ENCODE measurements at places on chromosomes 6 and 20. TPM values are rescaled to one million over a fixed set of nuclear protein-coding genes. Genes with fewer than 3 reads are reported as not detected.

DNA sequence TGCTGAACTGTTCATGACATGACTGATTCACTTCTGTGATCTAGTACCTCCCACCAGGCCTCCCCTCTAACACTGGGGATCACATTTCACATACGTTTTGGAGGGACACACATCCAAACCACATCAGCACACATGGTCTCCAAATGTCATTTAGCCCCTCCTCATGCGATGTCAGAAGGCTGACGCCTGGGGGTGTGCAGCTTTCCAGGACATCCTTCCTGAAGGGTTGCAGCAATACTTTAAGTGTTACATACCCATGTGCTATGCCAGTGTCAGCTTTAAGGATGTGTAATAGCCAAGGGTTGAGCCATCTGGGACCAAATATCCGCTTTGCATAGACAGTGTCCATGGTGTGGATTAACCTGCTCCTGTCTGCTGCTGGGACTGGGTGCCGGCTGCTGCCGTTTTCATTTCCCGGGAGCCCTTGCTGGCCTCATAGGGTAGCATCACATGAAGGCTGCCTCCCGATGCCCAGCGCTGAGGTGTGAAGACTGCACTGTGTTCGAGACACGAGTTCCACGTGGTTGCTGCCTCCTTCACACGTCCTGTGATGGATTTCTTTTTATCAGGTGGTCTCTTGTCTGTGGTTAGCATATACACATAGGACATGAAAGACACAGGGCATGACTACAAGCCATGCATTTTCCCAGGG lies 219.0 kb downstream of the THBS2 start:
- DNase-seq, result no peak

GRCh38 chr6:169647637-169648036 lies 54.2 kb downstream of the WDR27 start:
- DNase-seq, result no peak

- peak; percentile 32 for DNase-seq
Measured at GRCh38 chr20:45842169-45842812, 8.7 kb downstream of the SNX21 start.

- DNase-seq, result no peak
Measured at GRCh38 chr6:111414373-111414772, 68.6 kb downstream of the REV3L start.

GRCh38 chr20:5923493-5923892 lies 26.8 kb downstream of the TRMT6 start:
- DNase-seq, result no peak

DNA sequence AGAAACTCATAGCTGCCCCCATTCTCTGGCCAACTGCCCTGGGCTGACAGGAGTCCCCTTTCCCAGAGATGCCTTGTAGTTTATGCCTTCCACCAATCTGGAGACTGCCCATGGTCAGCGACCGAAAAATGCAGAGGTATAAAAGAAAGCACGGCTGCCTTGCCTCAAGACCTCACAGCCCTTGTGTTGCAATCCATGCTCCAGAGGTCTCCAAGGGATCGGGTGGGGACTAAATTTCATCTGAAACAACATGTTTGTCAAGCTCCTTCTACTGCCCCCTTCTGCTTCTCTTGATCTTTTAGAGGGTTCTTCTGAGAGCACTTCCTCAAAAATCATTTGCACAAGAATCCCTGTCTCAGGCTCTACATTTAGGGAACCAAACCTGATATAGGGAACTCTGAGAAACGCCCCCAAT lies 128.8 kb downstream of the PLCB1 start:
- DNase-seq, result no peak

DNA sequence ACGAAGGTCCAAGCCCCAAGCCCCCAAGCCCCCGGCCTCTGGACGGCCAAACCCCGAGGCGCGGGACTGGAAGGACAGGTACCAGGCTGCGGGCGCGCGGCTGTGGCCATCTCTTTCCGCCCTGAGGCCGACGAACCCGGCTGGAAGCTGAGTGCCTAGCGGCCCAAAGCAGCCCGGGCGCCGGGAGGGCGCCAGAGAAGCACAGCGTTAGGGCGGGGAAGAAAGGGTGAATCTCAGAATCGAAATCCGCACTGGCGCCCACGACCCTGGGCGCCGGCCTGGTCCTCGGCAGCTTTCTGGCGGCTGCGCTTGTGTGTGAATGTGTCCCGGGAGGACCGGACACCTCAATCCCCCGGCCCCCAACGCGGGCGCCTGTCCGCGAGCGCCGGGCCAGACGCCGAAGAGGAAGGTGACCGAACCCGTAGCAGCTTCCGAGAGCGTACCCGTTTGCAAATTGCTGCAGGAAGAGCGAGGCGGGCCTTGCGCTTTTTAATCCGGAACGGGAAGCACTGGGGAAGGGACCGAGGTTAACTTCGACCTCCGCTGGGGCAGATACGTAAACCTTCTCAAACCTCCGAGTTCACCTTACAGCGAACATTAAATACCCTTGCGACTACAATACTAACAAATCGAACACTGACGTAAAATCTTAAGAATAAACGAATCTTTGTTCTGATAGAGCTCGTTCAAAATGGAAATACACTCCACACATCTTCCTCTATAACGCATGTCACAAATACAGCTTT lies 2.9 kb downstream of the NRN1 start:
- no peak for DNase-seq

DNA sequence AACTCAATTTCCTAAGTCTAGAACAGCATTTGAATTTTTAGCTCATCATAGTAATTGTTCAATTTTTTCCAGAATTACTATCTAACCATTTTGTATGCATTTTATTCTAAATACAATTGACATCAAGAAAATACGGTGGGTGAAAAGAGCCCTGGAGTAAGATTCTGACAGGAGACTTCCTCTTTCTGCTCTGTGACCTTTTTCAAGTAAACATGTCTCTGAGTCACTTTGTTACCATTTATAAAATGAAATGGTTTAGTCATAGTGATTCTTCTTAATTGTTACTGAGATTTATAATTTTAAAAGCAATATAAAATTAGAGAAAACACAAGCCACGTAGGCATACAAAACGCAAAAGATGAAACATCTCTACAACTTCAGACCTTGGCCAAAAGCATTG lies 80.2 kb downstream of the PLCB1 start:
- no peak for DNase-seq

GRCh38 chr6:125300992-125301434 lies 754 bp downstream of the HDDC2 start:
- DNase-seq, result no peak

- DNase-seq, result peak; percentile 40
Measured at GRCh38 chr6:138560130-138560860, 61.0 kb upstream of the NHSL1 start.

GRCh38 chr6:120966321-120966720 lies 368.0 kb downstream of the TBC1D32 start:
- DNase-seq, result no peak

DNA sequence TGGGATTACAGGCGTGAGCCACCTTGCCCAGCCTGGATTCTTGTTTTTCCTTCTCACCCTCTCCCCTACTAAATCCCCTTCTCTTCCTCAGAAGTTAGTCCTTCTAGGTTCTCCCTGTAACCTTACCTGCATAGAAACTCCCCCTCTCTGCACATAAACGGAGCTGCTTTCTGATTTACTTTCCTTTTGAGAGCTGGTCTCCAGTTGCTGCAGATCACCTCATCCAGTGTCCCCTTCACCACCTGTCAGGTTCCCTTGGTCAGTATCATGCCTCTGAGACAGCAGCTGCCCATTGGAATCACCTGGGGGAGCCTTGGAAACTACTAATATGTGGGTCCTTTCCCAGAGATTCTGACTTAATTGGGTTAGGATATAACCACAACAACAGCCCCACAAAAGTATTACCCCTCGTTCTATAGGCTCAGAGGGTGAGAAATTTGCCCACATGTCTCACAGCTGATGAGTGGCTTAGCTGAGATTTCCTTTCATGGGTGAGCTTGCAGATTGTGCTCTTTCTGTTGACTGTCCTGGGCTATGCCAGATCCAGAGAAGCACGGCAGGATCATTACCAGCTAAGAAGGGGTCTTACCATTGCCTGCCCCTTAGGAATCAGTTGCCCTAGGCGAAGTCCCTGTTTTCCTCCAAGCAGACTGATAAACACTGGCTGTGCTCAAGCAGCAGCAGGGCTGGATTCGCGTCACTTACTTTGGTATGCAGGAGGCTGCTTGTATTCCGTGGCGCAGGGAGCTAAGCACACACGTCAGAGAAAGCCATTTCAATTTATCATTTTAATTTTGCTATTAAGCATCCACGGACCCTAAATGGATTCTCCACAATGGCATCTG lies 51.3 kb downstream of the AKAP12 start:
- peak; percentile 51 for DNase-seq

DNA sequence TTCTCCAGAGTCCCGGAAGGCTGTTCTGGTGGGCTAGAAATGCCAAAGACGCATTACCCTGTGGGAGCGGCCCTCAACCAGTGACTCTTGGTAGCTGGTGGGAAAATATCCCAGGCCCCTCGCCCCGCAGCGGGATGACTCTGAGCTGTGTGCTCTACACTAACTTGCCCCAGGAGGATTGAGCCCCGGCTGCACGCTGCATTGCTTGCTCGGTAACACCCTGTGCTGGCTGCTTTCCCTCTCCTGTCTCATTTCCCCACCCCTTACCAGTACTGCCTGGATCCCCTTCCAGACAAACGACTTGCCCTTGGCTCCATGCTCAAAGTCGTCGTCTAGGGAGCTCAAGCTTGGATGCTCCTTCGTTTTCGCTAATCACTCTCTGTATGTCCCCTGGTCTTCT lies 411.8 kb upstream of the SULF2 start:
- DNase-seq, result no peak

DNA sequence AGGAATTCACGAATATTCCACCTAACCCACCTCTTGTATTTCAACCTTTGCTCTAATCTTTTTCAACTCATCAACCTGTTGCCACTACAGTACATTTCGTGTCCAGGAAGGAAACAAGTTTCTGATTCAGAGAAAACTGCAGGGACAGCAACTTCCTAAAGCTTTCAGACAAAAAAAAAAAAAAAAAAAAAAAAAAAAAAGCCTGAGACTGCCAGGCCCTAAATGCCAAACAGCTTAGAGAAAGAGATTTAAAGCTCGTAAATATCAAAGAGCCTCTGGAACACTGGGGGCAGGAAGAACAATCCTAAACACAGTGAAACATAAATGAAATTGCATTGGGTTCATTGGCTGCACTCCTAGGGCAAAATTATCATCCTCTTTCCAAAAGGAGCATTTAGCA lies 411.2 kb upstream of the SPTLC3 start:
- DNase-seq, result no peak

DNA sequence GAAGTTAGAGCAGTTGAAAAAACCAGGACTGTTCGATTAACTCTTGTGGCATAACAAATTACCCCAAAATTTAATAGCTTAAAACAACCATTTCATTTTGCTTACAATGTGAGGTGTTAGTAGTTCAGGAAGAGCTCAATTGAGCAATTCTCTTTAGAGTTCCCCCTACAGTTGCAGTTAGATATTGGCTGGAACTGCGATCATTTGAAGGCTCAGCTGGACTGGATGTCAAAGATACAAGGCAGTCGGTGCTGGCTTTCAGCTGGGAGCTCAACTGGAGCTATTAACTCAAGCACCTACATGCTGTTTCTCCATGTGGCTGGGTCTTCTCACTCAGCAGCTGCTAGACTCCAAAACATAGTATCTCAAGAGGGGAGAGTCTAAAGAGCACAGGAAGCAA lies 96.0 kb upstream of the LOC128125822 start:
- DNase-seq, result no peak

- DNase-seq, result no peak
Measured at GRCh38 chr6:130852844-130853554, 25.8 kb downstream of the SMLR1 start.

GRCh38 chr20:24617757-24618450 lies 148.5 kb downstream of the SYNDIG1 start:
- no peak for DNase-seq

- peak; percentile 68 for DNase-seq
Measured at GRCh38 chr20:11917663-11918062, at the start of gene BTBD3. Gene BTBD3, plus strand, starts transcription at chr20:11917893. Its CDS starts 383 bp downstream, at chr20:11918276.

DNA sequence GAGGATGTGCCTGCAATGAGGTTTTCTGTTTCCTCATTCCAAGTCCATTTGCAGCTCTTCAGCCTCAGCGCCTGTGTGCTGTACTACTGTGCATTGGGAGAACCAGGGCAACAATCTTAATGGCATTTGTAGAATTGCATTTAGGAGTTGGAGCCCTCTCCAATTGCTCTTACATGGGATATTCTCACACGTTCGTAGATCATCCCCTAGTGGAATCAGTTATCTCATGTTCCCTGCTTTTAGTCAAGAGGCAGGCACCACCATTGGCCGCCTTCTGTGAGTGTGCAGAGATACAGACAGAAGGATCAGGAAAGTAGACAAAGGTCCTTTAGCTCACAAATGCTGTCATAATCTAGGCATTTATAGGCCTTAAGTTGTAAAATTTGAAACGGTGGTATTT lies 84.2 kb upstream of the RGS17 start:
- no peak for DNase-seq

- no peak for DNase-seq
Measured at GRCh38 chr6:94462231-94462630, 1042.9 kb upstream of the EPHA7 start.

- no peak for DNase-seq
Measured at GRCh38 chr6:158669145-158670035, 19.5 kb downstream of the SYTL3 start.

DNA sequence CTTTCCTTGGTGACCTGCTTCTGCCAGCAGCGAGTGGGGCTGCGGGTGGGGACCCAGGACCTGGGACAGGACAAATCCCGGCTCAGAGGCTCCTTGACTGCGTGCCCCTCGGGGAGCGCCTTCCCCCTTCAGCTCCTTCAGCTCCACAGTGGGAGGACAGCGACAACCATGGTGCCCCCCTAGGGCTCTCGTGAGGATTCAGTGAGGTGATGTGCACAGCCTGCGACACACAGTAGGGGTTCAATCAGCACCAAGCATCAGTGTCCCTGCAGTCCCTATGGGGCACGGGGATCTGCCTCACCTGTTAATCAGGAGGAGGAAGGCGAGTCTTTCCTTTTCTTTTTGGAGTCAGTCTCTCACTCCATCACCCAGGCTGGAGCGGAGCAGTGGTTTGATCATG lies 209.2 kb downstream of the PREX1 start:
- DNase-seq, result no peak

DNA sequence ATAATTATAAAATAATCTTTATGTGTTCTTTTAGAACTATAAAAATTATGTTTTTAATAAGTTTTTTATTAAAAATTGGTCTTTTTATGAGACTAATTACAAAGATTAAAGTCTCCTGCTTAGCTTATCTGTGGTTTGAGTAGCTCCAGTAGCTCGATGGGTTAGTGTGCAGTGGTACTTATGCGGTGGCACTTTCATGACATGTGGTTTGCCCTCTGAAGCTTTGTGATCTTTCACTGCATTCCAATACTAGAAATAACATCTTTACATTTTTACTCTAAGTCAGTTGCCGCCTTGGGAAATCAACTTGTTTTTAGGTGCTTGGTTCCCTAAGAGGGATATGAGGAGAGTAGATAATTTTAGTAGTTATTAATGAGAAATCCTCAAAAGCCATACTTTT lies 699.5 kb upstream of the FLRT3 start:
- no peak for DNase-seq

Gene ID4
- 7.1 TPM for total RNA-seq

Gene ENPP4
- 24.0 TPM for total RNA-seq

Gene VSX1
- total RNA-seq, result not detected

Gene NUP43
- total RNA-seq, result 14.7 TPM

Gene SEL1L2
- not detected for total RNA-seq

Gene PBOV1
- total RNA-seq, result not detected

Gene MCCD1
- total RNA-seq, result not detected
